Putamen (tissue), 1 donor: ENCODE measurements at places on chromosomes 2 and 18.

DNA sequence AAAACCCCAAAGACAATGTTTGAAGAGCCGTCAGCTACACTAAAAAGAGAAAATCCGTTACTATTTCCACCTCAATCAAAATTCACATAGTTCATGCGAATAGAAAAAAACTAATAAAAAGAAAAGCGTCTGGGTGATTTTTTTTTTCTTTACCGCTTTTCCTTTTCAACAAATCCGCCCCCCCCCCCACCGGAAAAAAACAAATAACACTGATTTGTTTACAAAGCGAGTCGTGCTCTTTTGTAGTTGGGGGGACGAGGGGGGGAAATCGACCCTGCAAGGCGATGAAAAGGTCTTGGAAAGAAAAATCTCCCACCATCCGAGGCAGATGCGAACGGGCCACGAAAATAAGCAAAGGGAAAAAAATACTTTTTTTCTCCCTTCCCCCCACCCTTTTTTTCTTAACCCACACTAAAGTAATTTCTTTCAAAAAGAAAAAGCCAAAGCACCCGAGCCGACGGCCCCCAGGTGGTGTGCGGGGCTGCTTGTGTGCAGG lies 638 bp downstream of the ZNF521 start:
- no peak for DNase-seq

DNA sequence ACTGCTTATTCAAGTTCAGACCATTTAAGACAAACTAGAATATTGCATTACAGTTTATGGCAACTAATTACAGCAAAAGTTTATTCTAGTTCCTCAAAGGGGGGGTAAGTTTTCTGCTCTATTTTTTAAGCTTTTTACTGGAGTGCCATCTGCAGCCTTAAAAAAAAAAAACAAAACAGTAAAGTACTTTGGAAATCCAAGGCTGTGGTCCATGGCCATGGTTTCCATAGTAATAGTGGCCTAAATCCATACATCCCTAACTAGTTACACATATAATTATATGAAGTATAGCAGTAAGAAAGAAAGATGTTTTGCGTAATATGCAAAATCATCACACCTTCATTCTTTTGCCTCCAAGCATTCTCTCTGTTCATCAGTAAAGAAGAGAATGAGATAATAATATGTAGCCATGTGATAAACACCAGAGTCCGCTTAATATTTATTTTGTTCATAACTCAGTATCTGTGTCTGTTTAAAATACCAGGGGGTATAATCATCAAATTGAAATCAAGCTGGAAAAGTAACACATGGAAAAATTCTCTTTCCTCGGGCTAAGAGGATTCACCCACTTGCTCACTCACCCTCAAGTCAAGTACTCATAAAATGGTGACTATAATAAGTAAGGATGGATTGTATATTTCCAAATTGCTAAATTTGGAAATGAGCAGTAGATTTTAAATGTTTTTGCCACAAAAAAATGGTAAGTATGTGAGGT lies 301.1 kb upstream of the RND3 start:
- DNase-seq: no peak

DNA sequence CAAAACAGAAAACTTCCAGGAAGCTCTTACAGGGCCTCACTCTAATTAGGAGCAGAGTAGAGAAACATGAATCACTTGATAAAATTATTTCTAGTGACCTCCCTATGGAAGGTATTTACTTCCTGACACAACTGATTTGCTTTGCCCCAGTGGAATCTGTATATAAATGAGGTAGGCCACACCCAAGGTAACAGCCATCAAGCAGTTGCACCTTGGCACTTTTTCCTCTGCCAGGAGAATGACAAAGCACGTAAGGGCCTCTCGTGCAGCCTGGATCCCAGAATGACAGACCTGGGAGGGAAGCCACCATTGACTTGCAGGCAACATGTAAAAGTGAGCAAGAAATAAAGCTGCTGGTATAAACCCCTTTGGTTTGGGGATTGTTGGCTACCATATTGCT lies 620.0 kb upstream of the SLC39A10 start:
- DNase-seq: no peak

- DNase-seq: no peak
These were observed 227.7 kb downstream of the RPIA start for GRCh38 chr2:88919087-88919738.

- no peak for DNase-seq
These were observed 2.4 kb upstream of the TMEM185B start for GRCh38 chr2:120225549-120226065.

DNA sequence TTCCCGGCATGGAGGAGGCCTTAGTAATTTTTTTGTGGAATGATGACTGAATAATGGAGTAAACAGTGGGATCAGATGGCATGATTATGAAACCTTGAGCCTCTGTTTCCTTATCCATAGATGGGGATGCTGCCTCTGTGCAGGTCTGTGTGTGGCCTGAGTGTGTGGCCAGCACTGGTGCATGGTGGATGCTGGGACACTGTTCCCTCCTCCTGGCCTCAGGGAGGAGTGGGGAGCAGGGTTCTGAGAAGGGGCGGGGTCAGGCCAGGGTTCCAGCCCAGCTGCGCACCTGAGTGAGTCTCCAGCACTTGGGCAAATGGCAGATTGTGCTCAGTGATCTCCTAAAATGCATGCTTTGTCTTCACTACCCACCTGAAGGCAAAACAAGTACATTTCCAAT lies 66.4 kb downstream of the DCDC2C start:
- no peak for DNase-seq

- DNase-seq: no peak
These were observed 319.9 kb upstream of the SLC14A2 start for GRCh38 chr18:45295388-45295787.

DNA sequence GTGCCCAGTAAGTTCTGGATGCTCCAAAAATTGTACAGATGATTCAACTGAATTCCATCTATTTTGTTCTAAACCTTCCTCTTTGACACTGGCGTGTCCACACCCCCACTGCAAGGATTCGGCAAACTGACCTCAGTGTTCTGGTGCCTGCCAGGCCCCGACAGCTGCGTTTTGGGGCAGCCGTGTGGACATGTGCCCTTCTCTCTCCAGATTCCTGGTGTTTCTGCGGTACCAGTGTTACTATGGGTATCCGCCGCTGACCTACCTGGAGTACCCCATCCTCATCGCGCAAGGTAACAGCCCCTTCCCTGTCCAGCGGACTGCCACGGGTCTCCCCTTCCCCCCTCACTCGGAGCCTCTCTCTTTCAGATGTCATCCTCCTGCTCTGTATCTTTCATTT lies 5.0 kb downstream of the SLC66A3 start:
- no peak for DNase-seq

DNA sequence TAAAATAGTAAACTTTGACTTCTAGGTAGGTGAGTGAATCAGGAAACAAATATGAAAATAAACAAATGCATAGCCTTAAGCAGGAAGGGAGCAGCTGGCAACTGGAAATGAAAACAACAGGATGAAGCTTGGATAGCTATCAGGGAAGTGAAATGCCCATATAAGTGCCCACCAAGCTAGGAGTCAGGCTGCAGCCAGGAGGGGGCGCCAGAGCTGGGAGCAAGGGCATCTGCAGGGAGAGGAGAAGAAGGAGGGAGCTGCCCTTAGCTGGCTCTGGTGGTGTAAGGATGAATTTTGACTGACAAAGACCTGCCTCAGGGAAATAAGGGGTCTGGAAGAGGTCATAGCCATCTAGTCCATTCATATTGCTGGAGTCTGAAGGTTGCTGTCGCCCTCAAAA lies 298.3 kb downstream of the TDRD15 start:
- no peak for DNase-seq

DNA sequence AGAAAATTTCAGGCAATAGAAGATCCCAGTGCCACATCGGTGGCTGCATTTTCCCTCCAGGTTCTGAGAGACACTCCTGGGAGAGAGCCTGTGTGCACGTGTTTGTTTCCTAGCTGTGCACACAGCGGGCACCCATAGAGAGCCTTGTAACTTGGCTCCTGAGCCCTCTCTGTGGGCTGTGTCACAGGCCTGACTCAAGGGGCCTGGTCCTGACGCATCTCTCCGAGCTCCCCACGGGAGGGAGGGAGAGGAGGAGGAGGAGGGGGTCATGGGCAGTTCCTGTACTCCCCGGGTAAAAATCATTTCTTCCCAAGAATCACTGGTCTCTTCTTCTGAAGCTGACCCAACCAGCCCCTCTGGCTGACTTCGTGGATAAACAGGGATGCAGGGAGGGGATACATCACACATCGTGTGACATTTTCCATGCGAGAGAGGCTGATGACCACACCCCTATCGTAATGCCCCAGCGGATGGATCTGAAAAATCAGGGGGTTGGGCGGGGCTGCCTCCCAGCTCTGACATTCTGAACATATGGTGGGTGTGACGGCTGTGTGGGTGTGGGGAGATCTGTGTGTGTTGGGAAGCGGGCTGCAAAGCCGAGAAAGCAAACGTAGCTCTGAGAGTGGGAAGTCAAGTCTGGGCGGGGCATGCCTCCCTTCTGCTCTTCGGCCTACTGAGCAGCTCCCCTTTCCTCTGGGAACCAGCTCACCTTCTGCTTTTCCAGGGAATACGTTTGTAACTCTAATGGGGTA lies 308.3 kb upstream of the HS6ST1 start:
- DNase-seq: peak; percentile 39

- no peak for DNase-seq
These were observed 101.1 kb downstream of the DPP4 start for GRCh38 chr2:161972866-161973265.

GRCh38 chr2:43777306-43777926 lies 3.6 kb downstream of the DYNC2LI1 start:
- DNase-seq: no peak

DNA sequence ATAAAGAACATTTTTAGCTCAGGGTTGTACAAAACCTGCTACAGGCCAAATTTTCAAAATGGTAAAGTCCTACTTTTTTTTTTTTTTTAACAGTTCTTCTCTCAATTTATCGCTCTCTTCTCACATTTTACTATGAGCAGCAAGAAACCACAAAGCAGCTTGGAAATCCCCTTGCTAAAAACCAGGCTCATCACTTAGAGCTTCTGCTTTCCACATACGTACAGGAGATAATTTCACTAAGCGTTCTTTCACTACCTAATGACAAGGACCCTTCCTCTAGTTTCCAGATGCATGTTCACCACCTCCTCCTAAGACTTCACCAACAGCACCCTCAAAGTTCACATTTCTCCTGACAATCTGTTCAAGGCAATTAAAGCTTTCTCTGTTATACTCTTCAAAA lies 294.9 kb upstream of the CYRIA start:
- no peak for DNase-seq

- DNase-seq: no peak
These were observed 279.8 kb downstream of the EIPR1 start for GRCh38 chr2:3097804-3098203.

DNA sequence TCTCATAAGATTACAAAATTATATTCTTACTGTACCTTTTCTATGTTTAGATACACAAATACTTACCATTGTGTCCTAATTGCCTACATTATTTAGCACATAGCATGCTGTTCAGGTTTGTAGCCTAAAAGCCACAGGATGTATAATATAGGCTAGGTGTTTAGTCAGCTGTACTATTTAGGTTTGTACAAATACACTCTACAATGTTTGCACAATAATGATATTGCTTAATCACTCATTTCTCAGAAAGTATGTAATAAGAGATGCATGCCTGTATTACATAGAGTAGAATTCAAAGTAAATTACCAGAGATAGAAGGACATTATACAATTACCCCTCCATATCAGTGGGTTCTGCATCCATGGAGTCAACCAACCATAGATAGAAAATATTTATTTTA lies 201.1 kb upstream of the COL3A1 start:
- no peak for DNase-seq
